ENCODE measurements at places on chromosomes 4 and X. TPM values are rescaled to one million over a fixed set of nuclear protein-coding genes. Genes with fewer than 3 reads are reported as not detected.

The CDX4 gene
- not detected for total RNA-seq

The NAA15 gene
- total RNA-seq = 17.1 TPM

The TCP11X2 gene
- total RNA-seq = not detected

The ENOX2 gene
- total RNA-seq = 12.7 TPM

The INTS12 gene
- 16.4 TPM for total RNA-seq

The TMSB15C gene
- total RNA-seq = 0.49 TPM

The PCDH19 gene
- total RNA-seq = 3.5 TPM

The CLDN2 gene
- 0.57 TPM for total RNA-seq

The PCDH7 gene
- 1.3 TPM for total RNA-seq

The PLP2 gene
- total RNA-seq = 39.6 TPM

The REELD1 gene
- total RNA-seq = not detected

The PPP1R2C gene
- not detected for total RNA-seq

The SORCS2 gene
- 0.19 TPM for total RNA-seq

The AFF2 gene
- total RNA-seq = 25.8 TPM

The MANBA gene
- 38.6 TPM for total RNA-seq

The PDCL2 gene
- not detected for total RNA-seq

The C4orf51 gene
- not detected for total RNA-seq

The ASB5 gene
- not detected for total RNA-seq

The ATP1B4 gene
- not detected for total RNA-seq

The NDST3 gene
- not detected for total RNA-seq

The DOCK11 gene
- total RNA-seq = 173 TPM

The SMIM31 gene
- total RNA-seq = not detected

The IL2RG gene
- total RNA-seq = 5.4 TPM

The BEX2 gene
- total RNA-seq = 1.3 TPM

The RPS6KA6 gene
- total RNA-seq = 0.49 TPM

The SSX3 gene
- not detected for total RNA-seq

The ARL9 gene
- total RNA-seq = not detected

The EVC gene
- 37.0 TPM for total RNA-seq

The GLOD5 gene
- total RNA-seq = not detected
